ENCODE measurements at places on chromosomes 5 and 9. TPM values are rescaled to one million over a fixed set of nuclear protein-coding genes. Genes with fewer than 3 reads are reported as not detected.

Gene INPP5E
- 26.6 TPM for total RNA-seq

Gene PCDHGA2
- 0.09 TPM for total RNA-seq

Gene GFM2
- 21.8 TPM for total RNA-seq

Gene CRHBP
- total RNA-seq, result not detected

Gene ALDH1B1
- 9.8 TPM for total RNA-seq

Gene SHOC1
- not detected for total RNA-seq

Gene ACTBL2
- not detected for total RNA-seq

Gene TEX48
- not detected for total RNA-seq

GRCh38 chr5:1488882-1489680 is 34.7 kb downstream of the LPCAT1 start:
- H3K4me1 ChIP-seq, result peaks cover 100% of the 10 kb centered on the region
- H3K27ac ChIP-seq, result peak overlapping the region; percentile 83
- no peaks in the 10 kb centered on the region for H3K27me3 ChIP-seq
- H3K36me3 ChIP-seq, result peaks cover 90% of the 10 kb centered on the region

GRCh38 chr5:156354571-156354970 is 27.6 kb downstream of the SGCD start:
- H3K36me3 ChIP-seq, result no peaks in the 10 kb centered on the region
- H3K27me3 ChIP-seq, result no peaks in the 10 kb centered on the region
- H3K27ac ChIP-seq, result no peak overlapping the region

GRCh38 chr5:43993634-43994351 is 390.8 kb downstream of the NNT start:
- H3K4me3 ChIP-seq, result no peak overlapping the region
- H3K36me3 ChIP-seq, result no peaks in the 10 kb centered on the region
- no peaks in the 10 kb centered on the region for H3K4me1 ChIP-seq
- no peak for DNase-seq
- no peaks in the 10 kb centered on the region for H3K27me3 ChIP-seq
- H3K27ac ChIP-seq, result no peak overlapping the region

DNA sequence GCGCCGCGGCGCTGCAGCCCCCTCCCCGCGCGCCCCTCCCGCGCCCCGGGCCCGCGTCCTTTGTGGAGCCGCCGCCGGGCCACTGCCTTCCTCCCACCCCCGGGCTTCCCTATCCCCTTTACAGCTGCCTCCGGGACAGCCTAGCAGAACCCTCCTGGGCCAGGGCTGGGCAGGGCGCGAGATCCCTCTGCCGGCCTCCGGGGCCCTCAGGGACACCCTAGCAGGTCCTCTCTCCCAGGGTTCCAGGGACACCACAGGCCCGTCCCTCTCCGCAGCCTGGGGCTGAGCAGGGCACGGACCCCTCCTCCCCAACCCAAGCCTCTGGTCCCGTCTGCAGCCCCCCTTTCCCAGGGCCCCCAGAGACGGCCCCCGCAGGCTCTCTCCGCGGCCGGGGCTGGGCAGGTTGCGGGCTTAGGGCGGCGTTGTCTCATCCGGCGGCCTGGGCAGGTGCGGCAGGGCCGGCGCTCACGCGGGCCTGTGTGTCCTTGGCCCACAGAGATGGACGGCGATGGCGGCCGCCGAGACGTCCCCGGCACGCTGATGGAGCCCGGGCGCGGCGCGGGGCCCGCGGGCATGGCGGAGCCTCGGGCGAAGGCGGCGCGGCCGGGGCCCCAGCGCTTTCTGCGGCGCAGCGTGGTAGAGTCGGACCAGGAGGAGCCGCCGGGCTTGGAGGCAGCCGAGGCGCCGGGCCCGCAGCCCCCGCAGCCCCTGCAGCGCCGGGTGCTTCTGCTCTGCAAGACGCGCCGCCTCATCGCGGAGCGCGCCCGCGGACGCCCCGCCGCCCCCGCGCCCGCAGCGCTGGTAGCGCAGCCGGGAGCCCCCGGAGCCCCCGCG is 710 bp downstream of the WNK2 start:
- no peak overlapping the region for H3K27ac ChIP-seq
- H3K27me3 ChIP-seq, result peaks cover 42% of the 10 kb centered on the region
- no peak for DNase-seq
- peaks cover 9% of the 10 kb centered on the region for H3K4me1 ChIP-seq
- H3K4me3 ChIP-seq, result peak overlapping the region; percentile 73

DNA sequence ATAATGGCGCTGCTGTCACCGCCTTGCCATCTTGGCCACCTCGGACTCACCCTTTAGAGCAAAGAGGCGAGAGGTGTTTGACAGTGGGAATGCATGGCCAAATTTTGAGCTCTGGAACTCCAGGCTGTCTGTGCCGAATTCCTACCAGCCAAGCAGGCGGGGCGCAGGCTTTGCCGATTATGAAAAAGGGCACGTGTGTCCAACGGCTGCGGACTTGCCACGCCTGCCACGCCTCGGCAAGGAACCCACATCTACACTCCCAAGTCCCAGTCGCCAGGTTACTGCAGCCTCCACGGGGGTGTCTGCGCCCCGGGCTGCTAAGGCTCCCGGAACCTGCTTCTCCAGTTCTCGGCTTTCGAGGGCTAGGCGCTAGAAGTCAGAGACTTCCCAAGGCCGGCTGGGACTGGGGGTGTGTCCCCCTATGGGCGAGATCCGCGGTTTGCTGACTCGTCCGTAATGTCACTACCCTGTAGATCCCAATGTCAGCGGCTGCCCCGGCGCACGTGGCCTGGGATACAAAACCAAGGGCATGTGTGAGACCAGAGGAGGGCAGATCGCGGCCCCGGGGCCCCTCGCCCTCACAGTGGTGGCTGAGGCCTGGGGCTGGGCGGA is 2.8 kb downstream of the NPR3 start:
- H3K4me1 ChIP-seq, result peaks cover 35% of the 10 kb centered on the region
- H3K27ac ChIP-seq, result no peak overlapping the region
- peaks cover 49% of the 10 kb centered on the region for H3K27me3 ChIP-seq

- no peaks in the 10 kb centered on the region for H3K27me3 ChIP-seq
- no peak overlapping the region for H3K4me3 ChIP-seq
- no peak overlapping the region for H3K27ac ChIP-seq
- no peaks in the 10 kb centered on the region for H3K36me3 ChIP-seq
- no peaks in the 10 kb centered on the region for H3K4me1 ChIP-seq
- no peak for DNase-seq
These were observed 922.2 kb upstream of the SEMA6A start for GRCh38 chr5:117496801-117497200.

GRCh38 chr5:57635146-57635777 is 152.7 kb upstream of the ACTBL2 start:
- peaks cover 2% of the 10 kb centered on the region for H3K27me3 ChIP-seq
- H3K4me3 ChIP-seq, result no peak overlapping the region
- no peak overlapping the region for H3K27ac ChIP-seq

- H3K27ac ChIP-seq, result no peak overlapping the region
- H3K27me3 ChIP-seq, result peaks cover 28% of the 10 kb centered on the region
- no peaks in the 10 kb centered on the region for H3K36me3 ChIP-seq
- H3K4me3 ChIP-seq, result no peak overlapping the region
- DNase-seq, result no peak
These were observed 190.3 kb downstream of the MELK start for GRCh38 chr9:36762958-36763357.

- no peak for DNase-seq
- no peaks in the 10 kb centered on the region for H3K4me1 ChIP-seq
- no peaks in the 10 kb centered on the region for H3K36me3 ChIP-seq
These were observed 48.4 kb upstream of the EPB41L4B start for GRCh38 chr9:109369285-109369684.

- no peaks in the 10 kb centered on the region for H3K4me1 ChIP-seq
- no peak overlapping the region for H3K27ac ChIP-seq
- H3K4me3 ChIP-seq, result no peak overlapping the region
- no peak for DNase-seq
- H3K27me3 ChIP-seq, result no peaks in the 10 kb centered on the region
- no peaks in the 10 kb centered on the region for H3K36me3 ChIP-seq
These were observed 103.3 kb upstream of the EDIL3 start for GRCh38 chr5:84487963-84488362.

DNA sequence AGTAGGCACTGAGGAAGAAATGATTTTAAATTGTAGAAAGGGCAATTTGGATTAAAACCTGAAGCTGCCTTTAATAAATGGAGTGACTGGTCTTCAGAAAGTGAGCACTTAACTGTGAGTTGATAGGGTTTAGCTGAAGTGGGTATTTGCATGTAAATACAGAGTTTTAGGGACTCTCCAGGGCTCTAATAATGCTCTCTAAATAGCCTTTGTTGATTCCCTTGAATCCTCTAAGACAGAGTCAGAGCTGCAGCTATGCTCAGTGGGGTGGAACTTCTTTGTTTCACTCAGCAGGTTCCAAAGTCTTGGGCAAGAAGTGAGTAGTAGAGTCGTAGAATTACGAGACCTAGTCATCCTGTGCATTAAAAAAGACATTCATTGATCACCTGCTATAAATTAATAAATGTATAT is 21.4 kb downstream of the GLRA1 start:
- peaks cover 2% of the 10 kb centered on the region for H3K4me1 ChIP-seq
- H3K27ac ChIP-seq, result no peak overlapping the region
- peaks cover 10% of the 10 kb centered on the region for H3K27me3 ChIP-seq
- no peak overlapping the region for H3K4me3 ChIP-seq

GRCh38 chr9:109253241-109253636 is 67.6 kb downstream of the EPB41L4B start:
- no peak for DNase-seq
- no peak overlapping the region for H3K27ac ChIP-seq
- no peaks in the 10 kb centered on the region for H3K4me1 ChIP-seq
- H3K4me3 ChIP-seq, result no peak overlapping the region
- peaks cover 4% of the 10 kb centered on the region for H3K27me3 ChIP-seq
- H3K36me3 ChIP-seq, result no peaks in the 10 kb centered on the region

DNA sequence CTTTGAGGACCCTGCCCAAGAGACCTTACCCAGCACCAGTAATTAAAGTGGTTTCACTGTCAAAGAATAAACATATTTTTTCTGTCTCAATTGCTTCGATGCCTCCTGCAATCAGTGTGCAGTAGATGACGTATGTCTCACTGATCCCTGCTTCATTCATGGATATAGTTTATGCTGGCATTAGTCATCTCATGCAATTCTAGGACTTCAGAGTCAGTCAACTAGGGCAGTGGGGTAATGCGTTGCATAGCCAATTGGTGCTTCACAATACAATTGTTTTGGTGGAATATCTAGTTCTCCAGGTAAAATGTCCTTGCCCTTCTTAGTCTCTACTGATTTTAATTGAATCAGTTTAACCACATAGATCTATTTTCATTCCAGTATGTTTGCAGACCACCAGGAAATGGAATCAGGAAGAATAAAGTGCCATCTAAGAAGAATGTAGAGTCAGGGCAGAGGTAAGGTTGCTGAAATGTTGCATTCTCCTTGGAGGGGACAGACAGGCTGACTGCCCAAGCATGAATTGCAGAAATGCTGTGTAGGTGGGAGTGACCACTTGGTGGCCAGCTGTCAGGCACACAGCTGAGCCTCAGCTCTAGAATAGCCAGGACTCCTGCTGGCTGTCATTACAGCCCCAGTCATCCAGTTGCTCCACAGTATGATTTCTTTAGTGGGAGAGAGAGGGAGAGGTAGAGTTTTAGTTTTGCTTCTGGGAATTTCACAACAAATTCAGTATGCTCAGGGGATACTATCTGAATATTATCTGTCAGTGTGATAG is 73.5 kb upstream of the MEGF10 start:
- H3K4me1 ChIP-seq, result no peaks in the 10 kb centered on the region
- H3K36me3 ChIP-seq, result no peaks in the 10 kb centered on the region
- H3K4me3 ChIP-seq, result no peak overlapping the region
- H3K27ac ChIP-seq, result no peak overlapping the region
- peaks cover 8% of the 10 kb centered on the region for H3K27me3 ChIP-seq

DNA sequence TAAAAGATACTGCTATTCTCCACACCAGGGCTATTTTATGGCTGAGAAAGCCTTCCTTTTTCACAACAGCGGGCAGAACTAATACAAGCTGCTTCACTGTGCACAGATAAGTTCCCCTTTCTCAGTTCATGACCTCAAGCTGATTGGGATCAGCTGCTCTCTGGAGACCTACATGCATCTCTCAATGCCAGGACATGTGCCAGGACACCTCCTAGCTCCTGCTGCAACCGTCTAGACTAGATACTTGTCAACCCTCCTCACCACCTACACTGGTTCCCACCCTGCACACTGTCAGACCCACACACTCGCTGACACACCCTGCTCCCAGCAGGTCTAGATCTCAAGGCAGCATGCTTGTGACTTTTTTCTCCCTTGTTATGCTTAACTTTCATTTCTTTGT is 39.8 kb downstream of the STARD4 start:
- no peaks in the 10 kb centered on the region for H3K27me3 ChIP-seq
- DNase-seq, result no peak
- no peak overlapping the region for H3K4me3 ChIP-seq

DNA sequence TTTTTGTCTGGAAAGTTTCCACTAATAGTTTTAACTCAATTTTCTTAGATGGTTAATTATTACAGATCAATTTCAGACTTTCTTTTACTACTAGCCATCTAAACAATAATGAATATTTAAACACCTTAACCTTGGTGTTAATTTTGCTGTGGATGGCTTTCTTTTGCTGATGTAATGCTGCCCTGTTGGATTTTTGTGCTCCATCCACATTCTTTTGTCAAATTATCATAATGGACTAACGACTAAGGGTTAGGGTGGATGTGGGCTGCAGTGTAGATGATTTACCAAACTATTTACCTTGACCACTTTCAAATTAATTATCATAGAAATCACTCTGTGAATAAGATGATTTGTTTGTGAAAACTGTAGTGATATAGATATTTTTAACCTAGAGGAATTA is 15.6 kb upstream of the TMEM38B start:
- H3K36me3 ChIP-seq, result no peaks in the 10 kb centered on the region
- H3K4me3 ChIP-seq, result no peak overlapping the region
- H3K27me3 ChIP-seq, result no peaks in the 10 kb centered on the region

DNA sequence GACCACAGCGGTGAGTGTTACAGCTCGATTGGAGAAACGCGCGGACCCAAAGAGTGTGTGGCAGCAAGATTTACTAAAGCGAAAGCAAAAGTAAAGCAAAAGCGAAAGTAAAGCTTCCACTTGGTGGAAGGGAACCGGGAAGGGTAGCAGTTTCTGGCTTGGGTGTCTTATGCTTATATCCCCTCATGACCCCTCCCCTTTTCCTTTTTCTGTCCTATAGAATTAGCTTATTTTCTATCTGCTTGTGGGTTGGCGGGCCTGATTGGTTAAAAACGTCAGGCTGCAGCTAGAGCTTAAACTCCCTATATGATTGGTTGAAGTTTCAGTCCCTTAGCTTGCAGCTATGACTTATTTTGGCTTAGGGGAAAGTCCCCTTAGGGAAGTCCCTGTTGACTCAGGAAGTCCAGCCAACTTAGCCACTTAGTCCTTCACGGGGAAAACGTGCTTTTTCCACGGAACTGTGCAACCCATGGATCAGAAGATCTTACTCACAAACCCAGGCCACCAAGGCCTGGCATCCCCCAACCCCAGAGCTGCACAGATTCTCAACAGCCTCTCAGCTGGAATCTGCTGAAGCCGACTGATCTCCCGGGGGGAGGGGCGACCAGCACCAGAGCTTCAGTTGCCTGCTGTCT is 114.2 kb upstream of the ADAMTS16 start:
- no peak for DNase-seq
- H3K27me3 ChIP-seq, result no peaks in the 10 kb centered on the region
- no peak overlapping the region for H3K4me3 ChIP-seq
- H3K27ac ChIP-seq, result no peak overlapping the region
- no peaks in the 10 kb centered on the region for H3K36me3 ChIP-seq

GRCh38 chr5:172905346-172906140 is 53.7 kb upstream of the RPL26L1 start:
- H3K4me3 ChIP-seq, result no peak overlapping the region
- peaks cover 9% of the 10 kb centered on the region for H3K4me1 ChIP-seq
- no peaks in the 10 kb centered on the region for H3K27me3 ChIP-seq
- peaks cover 45% of the 10 kb centered on the region for H3K36me3 ChIP-seq
- peak overlapping the region; percentile 35 for H3K27ac ChIP-seq
- no peak for DNase-seq

Measured in activated B cell treated with CpG ODN at 0.5 μM for 24 hours (primary cell).